Breast epithelium (tissue), 4 donors: ENCODE measurements at places on chromosomes 7 and 10. TPM values are rescaled to one million over a fixed set of nuclear protein-coding genes. Genes with fewer than 3 reads are reported as not detected.
A peak's percentile ranks its signal among the peaks of the same experiment; 100 is the strongest.

DNA sequence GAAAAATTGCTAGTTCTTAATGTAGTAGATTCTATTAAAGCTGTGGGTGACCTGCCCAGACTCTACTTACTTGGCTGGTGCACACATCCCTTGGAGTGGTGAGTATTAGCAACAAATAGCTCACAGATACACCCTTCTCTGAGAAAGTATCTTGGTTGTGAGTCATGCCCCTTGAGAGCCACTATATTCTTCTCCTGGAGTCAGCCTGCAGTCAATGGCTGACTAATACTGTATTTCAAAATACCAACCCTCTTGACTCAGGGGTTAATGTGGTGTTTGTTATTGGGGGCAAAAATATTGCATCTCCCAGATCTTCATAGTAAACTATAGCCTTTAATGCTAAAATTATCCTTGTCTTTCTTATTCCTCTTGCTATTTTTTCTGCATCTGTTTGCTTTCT lies 354.9 kb downstream of the BMPER start:
- H3K27me3 ChIP-seq = no peaks in the 10 kb centered on the region
- no peak for DNase-seq
- H3K4me3 ChIP-seq = no peak overlapping the region
- H3K27ac ChIP-seq = no peak overlapping the region
- H3K4me1 ChIP-seq = no peaks in the 10 kb centered on the region
- no peaks in the 10 kb centered on the region for H3K36me3 ChIP-seq

DNA sequence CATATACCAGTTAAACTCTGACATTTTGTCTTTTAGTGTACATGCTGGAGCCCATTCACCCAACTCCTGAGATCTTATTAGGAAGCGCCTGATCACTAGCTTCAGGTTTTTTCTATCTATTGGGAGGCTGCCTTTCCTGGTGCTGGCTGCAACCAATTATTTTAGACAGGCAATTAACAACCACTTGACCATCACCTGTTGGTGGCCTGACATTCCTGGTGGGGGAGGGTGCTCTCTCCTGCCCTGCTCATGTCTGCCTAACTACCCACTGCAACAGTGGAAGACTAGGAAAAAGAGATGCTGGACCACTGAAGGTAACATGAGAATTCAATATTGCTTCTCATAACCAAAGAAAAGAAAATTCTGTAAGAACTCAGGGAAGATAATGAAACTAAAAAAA lies 190.3 kb upstream of the GRM3 start:
- no peak overlapping the region for H3K4me3 ChIP-seq
- H3K4me1 ChIP-seq = no peaks in the 10 kb centered on the region
- H3K27me3 ChIP-seq = no peaks in the 10 kb centered on the region
- DNase-seq = no peak

DNA sequence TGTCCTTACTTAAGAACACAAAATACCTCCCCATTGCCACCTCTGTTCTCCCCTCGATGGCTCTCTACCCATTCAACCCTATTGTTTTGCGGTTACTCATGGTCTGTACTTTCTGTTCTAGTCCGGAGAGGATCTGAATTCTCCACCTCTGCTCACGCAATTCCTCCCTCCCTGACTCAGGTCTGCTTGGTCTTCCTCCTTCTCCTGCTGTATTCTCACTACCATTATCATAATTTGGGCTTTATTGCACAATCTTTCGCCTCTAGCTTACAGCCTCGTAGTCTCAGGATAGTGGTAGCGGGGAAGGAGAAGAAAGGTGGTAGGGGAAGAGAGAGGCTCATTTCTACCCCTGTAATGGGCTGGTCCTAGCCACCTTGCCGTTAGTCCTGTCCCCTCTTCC lies 35.4 kb upstream of the FAM180A start:
- DNase-seq = no peak
- no peaks in the 10 kb centered on the region for H3K27me3 ChIP-seq
- H3K4me1 ChIP-seq = no peaks in the 10 kb centered on the region
- H3K27ac ChIP-seq = no peak overlapping the region
- H3K36me3 ChIP-seq = no peaks in the 10 kb centered on the region
- H3K4me3 ChIP-seq = no peak overlapping the region

GRCh38 chr7:90201500-90202195 lies 9.9 kb upstream of the STEAP2 start:
- no peak for DNase-seq
- no peak overlapping the region for H3K27ac ChIP-seq
- no peaks in the 10 kb centered on the region for H3K36me3 ChIP-seq

- H3K4me3 ChIP-seq = no peak overlapping the region
- no peak overlapping the region for H3K27ac ChIP-seq
- no peaks in the 10 kb centered on the region for H3K4me1 ChIP-seq
- no peak for DNase-seq
- H3K36me3 ChIP-seq = no peaks in the 10 kb centered on the region
These were observed 83.1 kb downstream of the LHPP start for GRCh38 chr10:124544711-124545110.

GRCh38 chr10:8331896-8332729 lies 277.6 kb downstream of the GATA3 start:
- H3K4me1 ChIP-seq = no peaks in the 10 kb centered on the region
- H3K36me3 ChIP-seq = no peaks in the 10 kb centered on the region
- no peaks in the 10 kb centered on the region for H3K27me3 ChIP-seq

The SYT15 gene
- 1.6 TPM for total RNA-seq

DNA sequence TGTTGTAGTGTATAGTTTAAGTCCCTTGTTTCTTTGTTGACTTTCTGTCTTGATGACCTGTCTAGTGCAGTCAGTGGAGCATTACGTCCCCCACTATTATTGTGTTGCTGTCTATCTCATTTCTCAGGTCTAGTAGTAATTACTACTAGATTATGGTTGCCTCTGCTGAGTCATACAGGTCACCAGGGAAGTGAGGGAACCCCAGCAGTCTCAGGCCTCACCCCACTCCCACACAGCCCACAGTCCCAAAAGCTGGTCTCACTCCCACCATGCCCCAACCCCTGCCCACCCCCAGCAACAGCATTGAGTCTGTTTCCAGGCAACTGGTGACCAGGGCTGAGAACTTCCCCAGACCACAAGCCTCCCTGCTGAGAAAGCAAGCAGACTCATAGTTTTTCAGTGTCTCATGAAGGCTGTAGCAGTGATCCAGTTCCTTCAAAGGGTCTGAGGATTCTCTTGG lies 88.0 kb downstream of the PLXDC2 start:
- H3K27me3 ChIP-seq = no peaks in the 10 kb centered on the region
- H3K36me3 ChIP-seq = no peaks in the 10 kb centered on the region
- no peak overlapping the region for H3K4me3 ChIP-seq
- H3K4me1 ChIP-seq = peaks cover 3% of the 10 kb centered on the region
- no peak overlapping the region for H3K27ac ChIP-seq
- no peak for DNase-seq

The GPR37 gene
- 3.2 TPM for total RNA-seq

The BEND7 gene
- total RNA-seq = 17.7 TPM

DNA sequence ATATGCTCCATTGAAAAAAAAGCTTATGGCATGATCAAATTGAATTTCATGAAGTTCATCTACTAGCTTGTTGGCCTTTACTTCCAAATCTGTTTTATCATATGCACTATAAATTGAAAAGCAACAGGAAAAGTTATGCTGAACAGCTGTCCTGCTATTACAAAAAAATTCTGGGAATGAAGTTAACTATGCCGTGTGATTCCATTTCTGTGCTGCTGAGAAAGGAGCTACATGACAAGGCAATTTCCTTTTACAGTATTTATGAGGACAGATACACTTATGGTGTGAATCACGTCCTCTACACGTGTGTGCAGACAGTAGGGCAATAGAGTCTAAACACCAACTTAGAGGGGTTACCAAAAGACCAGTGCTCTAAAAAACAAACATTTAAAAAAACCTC lies 426.5 kb upstream of the AKR1E2 start:
- H3K4me3 ChIP-seq = no peak overlapping the region
- no peaks in the 10 kb centered on the region for H3K36me3 ChIP-seq
- H3K27ac ChIP-seq = no peak overlapping the region

The OR9A2 gene
- not detected for total RNA-seq

The MRLN gene
- total RNA-seq = not detected

- no peaks in the 10 kb centered on the region for H3K4me1 ChIP-seq
- H3K27me3 ChIP-seq = no peaks in the 10 kb centered on the region
- H3K36me3 ChIP-seq = no peaks in the 10 kb centered on the region
- no peak overlapping the region for H3K27ac ChIP-seq
- H3K4me3 ChIP-seq = no peak overlapping the region
These were observed 16.7 kb downstream of the SHTN1 start for GRCh38 chr10:116988311-116988710.

- peak; percentile 85 for DNase-seq
- H3K27ac ChIP-seq = no peak overlapping the region
- H3K36me3 ChIP-seq = no peaks in the 10 kb centered on the region
- H3K4me1 ChIP-seq = no peaks in the 10 kb centered on the region
These were observed 22.7 kb upstream of the FXYD4 start for GRCh38 chr10:43348511-43349312.

The SPDYE2B gene
- not detected for total RNA-seq

The PIP gene
- 1,201 TPM for total RNA-seq

DNA sequence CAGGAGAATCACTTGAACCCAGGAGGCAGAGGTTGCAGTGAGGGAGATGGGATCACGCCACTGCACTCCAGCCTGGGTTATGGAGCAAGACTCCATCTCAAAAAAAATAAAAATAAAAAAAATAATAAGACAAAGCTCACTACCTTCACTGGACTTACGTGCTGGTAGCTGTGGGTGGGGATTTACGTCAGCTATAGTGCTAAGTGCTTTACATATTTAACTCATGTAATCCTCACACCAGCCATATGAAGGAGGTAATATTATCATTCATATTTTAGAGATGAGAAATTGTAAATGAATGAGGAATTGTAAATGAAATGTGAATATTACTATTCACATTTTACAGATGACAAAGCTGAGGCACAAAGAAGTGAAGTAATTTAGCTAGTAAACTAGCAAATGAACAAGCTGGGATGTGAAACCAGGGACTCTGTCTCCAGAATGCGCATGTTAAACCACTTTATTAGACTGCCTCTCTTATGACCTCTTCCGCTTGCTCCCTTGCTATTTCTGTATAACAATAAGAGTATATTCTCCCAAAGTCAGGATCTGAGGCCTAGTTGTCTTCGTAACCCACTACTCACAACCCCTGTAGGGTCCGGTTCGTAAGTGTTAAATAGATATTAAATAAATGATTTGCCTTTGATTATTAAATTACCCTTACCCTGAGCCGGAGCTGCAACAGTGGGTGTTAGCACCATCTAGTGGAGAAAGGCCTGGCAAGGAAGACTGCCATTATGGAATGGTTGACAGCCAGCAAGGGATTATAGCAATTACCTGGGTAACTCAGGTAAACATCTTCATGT lies 70.2 kb downstream of the HTR7 start:
- DNase-seq = no peak
- H3K27ac ChIP-seq = no peak overlapping the region
- H3K4me1 ChIP-seq = no peaks in the 10 kb centered on the region
- no peaks in the 10 kb centered on the region for H3K36me3 ChIP-seq
- no peaks in the 10 kb centered on the region for H3K27me3 ChIP-seq
- no peak overlapping the region for H3K4me3 ChIP-seq

DNA sequence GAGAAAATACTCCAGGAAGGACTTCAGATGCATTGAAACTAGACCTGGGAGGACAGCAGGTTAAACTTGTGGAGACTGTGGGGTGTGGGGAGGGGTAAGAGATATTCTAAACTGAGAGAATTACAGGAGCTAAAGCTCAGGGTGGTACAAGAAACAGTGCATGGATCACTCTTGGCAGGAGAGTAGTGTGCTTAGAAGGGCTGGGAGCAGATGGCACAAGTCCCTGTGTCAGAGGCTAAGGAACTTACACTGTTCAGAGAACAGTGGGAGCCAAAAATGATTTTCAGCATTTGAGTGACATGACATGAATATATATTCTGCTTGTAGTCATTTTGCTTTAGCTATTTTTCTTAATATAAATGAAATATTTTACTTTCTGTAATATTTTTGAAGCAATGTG lies 36.0 kb upstream of the LAMB1 start:
- no peaks in the 10 kb centered on the region for H3K36me3 ChIP-seq
- no peak for DNase-seq
- H3K4me1 ChIP-seq = no peaks in the 10 kb centered on the region
- H3K27me3 ChIP-seq = no peaks in the 10 kb centered on the region

GRCh38 chr7:1676550-1677078 lies 6.5 kb downstream of the ELFN1 start:
- no peak overlapping the region for H3K4me3 ChIP-seq
- H3K27me3 ChIP-seq = peaks cover 8% of the 10 kb centered on the region
- no peaks in the 10 kb centered on the region for H3K36me3 ChIP-seq
- peak; percentile 14 for DNase-seq
- no peak overlapping the region for H3K27ac ChIP-seq

- no peaks in the 10 kb centered on the region for H3K36me3 ChIP-seq
- H3K27ac ChIP-seq = no peak overlapping the region
- DNase-seq = no peak
- H3K4me3 ChIP-seq = no peak overlapping the region
These were observed 30.1 kb downstream of the VPS41 start for GRCh38 chr7:38878694-38879457.

GRCh38 chr7:7641129-7641663 lies 644 bp downstream of the UMAD1 start:
- H3K4me3 ChIP-seq = peak overlapping the region; percentile 71
- peak overlapping the region; percentile 93 for H3K27ac ChIP-seq
- no peaks in the 10 kb centered on the region for H3K27me3 ChIP-seq
- DNase-seq = no peak
- no peaks in the 10 kb centered on the region for H3K36me3 ChIP-seq
- H3K4me1 ChIP-seq = no peaks in the 10 kb centered on the region

DNA sequence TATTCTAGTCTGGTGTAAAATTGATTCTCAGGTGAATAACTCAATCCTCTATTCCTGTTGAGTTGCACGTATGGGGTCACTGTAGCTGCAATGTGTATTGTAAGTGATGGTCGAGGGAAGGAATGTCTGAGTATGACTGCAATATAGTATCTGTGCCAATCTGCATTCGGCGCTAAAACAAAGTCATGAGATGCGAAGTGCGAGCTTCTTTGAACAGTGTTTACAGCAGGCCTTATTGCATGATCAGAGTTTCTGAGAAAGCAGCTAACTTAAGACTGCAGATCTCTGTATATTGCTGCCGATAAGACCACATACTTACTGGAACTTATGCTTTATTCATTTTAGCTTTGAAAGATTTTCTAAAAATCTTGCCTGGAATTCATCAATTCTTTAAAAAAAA lies 341.7 kb upstream of the BMPER start:
- no peak overlapping the region for H3K4me3 ChIP-seq
- no peaks in the 10 kb centered on the region for H3K4me1 ChIP-seq
- no peak overlapping the region for H3K27ac ChIP-seq
- H3K27me3 ChIP-seq = no peaks in the 10 kb centered on the region
- no peak for DNase-seq

DNA sequence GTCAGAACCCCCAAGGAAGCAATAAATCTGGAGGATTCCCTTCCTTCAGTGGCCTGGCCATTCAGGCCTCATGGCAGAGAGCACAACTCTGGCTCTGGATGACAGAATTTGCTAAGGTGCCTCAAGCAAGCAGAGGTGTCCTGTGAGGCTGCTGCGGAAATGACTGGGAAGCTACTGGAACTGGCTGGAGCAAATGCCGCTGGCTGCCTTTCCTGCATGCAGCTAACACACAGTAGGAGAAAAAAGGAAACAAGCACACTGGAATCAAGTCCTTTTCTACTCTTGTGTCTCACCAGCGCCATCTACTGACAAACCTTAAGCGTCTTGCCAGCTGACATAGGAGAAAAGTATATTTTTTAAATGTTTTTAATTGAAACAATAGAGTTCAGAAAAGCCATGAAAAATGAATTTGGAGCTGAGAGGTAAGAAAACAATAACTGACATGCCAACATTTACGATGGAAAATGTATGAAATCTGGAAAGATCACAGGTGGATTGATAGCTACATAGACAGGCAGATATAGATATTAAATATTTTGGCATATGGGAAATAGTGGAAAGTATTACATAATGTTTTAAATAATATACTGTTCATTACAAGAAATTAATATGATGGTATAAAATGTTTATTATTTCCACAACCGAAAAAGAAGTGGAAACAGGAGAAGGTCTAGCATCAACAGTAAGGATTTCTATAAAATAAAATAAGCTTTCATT lies 951.6 kb downstream of the ANKRD7 start:
- H3K4me3 ChIP-seq = no peak overlapping the region
- DNase-seq = no peak
- H3K36me3 ChIP-seq = no peaks in the 10 kb centered on the region

The SSC4D gene
- 1.9 TPM for total RNA-seq
